Adipocyte (in vitro differentiated cells): ENCODE measurements at places on chromosomes 3 and 15.

DNA sequence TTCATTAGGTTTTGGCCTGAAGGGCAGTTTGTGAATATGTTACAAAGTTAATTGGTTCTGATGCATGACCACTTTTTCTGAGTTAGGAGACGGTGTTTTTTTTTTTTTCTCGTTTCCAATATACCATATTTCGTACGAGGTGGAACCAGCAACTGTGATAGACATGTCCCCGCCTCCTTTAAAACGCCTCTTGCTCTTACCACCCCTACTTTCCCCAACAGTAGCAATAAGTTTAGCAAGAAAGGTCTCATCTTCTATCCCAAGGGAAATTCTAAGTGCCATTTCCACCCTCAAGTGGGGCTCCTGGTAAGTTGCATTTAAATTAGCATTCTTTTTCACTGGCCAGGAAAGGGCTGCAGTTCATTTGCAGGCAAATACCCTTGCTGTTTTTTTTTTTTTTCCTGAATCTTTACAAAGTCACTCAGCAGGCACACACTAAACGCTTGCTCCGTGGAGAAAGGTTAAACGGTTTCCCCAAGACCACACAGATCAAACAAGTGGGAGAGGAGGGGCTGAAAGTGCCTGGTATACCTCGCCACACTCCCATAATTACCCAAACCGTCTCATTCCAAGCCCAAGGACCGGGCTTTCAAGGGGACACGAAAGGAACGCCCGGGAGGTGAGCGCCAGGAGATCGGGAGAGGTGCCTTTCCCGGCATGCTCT is 39.5 kb upstream of the MGA start:
- no peak for DNase-seq

DNA sequence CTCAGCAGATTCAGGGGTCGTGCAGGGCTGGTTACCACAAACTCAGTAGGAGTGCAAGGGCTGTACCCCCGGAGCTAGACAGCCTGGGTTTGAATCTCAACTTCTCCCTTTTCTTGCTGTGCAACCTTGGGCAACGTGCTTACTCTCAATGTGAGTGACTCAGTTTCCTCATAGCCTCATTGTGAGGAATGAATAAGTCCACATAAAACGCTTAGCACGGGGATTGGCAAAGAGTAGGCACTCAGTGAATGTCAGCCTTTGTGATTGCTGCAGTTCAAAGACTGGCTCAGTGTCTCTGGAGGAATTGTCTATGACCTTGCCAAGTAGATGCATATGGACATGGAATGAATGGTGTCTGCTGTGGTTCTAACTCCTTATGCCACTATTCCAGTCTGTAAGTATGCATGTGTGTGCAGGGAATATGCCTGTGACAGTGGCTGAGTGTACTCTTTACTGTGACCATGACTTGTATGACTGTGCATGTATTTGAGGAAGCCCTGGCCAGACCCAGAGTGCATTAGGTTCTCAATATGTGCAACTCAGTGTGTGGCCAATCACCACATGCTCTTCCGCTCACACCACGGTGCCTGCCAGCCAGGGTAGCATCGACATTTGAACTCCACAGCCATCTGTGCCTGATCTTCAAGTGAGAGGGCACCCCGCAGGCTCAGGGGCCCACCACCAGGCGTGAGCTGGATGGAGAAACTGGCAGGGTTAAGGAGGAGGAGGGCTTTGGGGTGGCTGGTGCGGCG is 900 bp upstream of the HYAL3 start:
- peak; percentile 61 for DNase-seq

DNA sequence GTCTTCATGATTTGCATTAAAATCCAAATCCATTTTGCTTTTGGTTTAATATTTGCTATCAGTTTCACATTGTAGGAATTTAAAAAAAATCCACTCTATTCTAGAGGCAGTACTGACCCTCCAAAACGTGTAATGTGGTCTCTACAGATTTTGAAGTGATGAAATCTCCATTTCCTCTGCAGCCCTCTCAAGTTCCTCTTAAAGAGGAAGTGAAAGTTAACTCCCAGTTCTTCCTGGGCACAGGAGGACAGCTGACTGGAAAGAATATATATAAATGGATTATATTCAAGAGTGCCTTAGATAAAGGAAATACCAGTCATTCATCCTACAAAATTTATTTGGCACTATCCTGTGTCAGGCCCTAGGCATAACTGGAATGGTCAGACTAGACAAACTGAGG is 83.5 kb upstream of the PLCL2 start:
- DNase-seq, result peak; percentile 21

- peak; percentile 35 for DNase-seq
These were observed 2.8 kb upstream of the RTP2 start for GRCh38 chr3:187705164-187705563.

- no peak for DNase-seq
These were observed at the start of gene CD86 for GRCh38 chr3:122055215-122055614. Gene CD86 (plus strand): TSS chr3:122055362. CDS start chr3:122055490, 128 bp downstream.

DNA sequence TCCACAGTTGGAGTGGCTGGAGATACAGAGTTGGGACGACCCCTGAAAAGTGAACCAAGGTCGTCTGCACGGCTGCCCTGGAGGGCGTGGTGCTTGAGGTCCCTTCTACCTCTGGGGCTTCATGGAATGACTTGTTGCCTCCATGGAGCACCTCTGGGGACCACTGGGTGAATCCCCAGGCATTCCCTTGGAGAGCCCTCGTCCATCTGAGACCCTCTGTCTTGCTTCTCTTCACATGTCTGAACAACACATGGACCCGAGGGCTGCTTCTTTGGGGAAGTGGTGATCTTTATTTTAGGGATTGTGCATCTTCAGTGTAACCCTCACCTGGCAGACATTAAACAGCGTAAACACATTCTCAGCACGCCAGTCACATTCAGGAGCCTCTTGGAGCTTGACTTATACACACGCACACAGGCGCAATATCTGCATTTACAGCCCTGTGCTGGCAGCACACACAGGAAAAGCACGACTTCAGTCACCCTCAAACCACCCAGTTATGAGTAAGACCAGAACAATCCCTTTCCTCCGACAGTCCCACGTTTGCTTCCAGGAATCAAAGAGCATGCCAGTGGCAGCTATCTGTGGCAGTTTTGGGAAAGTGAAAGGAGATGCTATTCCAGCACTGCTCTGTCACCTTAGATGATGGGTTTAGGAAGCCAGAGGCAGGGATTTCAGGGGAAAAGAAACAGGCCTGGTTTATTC is 12.6 kb downstream of the FAM107A start:
- peak; percentile 72 for DNase-seq

- DNase-seq, result peak; percentile 100
These were observed at the start of gene ACAA1 for GRCh38 chr3:38136777-38137614. Gene ACAA1 (minus strand): TSS chr3:38137127. CDS start chr3:38137035, 92 bp downstream.

DNA sequence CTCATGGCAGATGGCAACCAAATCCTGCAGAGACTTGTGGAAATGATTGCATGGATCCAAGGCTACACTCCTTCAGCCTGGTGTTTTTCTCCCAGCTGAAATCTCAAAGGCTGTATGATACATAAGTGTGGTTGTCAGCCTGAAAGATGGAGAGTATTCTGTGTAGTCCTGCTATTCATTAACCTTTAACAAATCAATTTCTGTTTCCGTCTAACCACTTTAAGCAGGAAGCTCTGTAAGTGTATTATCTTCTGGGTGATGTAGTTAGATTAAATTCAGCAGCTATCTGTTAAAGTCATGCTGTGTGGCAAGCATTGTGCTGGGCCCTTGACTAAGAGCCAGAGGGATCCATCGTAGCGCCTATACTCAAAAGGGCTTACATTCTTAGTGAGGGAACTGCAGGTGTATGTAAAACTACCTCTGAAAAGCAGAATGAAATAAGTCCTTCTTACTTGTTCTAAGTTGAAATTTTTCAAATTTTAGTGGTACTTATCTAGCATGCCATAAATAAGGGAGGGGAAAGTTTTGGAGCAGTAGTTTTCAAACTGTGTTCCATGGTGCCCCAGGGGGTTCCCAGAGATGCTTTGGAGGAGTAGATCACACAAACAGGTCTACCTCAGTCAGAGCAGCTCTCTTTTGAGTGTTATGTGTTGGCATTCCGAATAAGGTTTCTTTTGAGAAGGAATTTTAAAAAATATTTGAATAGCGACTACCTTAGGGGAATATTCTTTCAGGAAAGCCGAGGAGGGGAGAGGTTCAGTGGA is 28.9 kb downstream of the HACD3 start:
- DNase-seq, result no peak

DNA sequence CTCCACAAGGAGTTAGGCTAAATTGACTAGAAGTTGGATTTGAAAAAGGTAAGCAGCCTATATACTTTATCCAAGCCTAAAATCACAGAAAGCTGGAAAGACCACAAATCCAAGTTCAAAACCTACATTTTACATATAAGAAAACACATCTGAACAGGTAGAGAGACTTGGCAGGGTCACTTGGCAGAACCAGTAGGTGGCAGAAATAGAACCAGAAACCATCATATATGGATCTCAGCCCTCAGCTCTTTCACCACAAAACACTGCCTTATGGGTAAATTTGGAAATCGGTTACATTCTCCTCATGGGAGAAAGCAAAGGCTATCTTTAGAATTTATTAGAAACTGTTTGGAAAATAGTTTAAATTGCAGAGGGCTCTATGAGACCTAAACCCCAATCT is 44.2 kb downstream of the MKRN2 start:
- no peak for DNase-seq

- DNase-seq, result no peak
These were observed 1030.5 kb downstream of the FHIT start for GRCh38 chr3:60220768-60221167.

GRCh38 chr15:32887090-32887489 is 169.3 kb downstream of the GREM1 start:
- DNase-seq, result no peak

GRCh38 chr3:42184651-42185443 is 81.1 kb downstream of the CCK start:
- DNase-seq, result peak; percentile 74

- DNase-seq, result peak; percentile 12
These were observed 1017.2 kb downstream of the TUSC7 start for GRCh38 chr3:117726776-117727175.

DNA sequence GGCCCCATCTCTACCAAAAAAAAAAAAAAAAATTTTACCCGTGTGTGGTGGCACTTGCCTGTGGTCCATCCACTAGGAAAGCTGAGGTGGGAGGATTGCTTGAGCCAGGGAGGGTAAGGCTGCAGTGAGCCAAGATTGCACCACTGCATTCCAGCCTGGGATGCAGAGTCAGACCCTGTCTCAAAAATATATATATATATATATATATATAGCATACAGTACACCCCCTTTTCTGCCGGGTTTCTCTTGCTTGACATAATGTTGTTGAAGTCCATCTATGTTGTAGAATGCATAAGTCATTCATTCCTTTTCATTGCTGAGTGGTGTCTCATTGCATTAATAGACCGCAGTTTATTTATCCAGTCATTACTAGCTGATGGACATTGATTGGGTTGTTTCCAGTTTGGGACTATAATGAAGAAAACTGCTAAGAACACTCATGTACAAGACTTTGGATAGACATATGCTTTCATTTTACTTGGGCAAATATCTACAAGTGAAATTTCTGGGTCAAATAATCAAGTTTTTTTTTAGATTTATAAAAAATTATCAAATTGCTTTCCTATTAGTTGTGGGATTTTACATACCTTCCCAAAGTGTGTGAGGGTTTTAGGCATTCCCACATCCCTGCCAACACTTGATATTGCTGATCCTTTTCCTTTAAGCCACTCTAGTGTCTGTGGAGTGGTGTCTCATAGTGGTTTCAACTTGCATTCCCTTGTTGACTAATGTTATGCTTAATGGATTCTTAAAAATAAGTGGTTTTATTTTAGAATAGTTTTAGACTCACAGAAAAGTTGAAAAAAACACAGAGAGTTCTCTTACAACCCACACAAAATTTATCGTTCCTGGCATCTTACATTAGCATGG is 2.1 kb upstream of the PRR20G start:
- no peak for DNase-seq

GRCh38 chr15:66165856-66166255 is 87.7 kb downstream of the MEGF11 start:
- DNase-seq, result no peak

DNA sequence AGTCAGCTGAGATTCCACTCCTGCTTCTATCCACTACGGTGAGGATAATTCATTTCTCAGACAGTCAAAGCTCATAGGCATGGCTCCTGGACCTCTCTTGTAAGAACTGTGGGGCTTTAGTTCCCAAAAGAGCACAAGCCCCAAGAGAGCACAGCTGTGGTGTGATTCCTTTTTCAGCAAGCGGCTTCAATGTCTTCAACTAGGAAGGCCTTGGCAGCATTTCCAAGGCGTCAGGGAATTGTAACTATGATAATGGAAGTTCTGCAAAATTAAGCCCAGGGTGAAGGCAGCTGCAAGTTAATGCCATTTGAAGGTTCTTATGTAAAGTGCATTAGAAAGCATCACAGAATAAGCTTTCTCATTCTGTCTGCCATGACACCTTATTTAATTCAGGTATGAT is 657.1 kb downstream of the GRM7 start:
- DNase-seq, result no peak

DNA sequence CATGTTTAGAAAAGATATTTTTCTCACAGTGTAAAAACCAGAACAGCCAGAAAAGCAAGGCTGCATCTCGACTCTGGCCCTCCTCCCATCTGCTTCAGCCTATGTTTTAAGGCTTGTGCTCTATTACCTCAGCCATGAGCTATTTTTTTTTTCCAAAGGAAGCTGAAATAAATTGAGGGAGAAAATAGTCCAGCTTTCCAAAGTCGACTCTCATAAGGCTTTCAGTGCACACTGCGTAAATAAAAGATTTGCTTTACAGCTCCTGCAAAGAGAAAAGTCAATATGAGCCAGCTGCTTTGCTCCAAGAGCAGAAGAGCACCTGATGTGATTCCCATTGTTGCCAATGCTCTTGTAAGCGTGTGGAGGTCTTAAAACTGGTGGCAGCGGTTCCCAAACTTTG is 26.7 kb downstream of the SCG3 start:
- DNase-seq, result no peak

DNA sequence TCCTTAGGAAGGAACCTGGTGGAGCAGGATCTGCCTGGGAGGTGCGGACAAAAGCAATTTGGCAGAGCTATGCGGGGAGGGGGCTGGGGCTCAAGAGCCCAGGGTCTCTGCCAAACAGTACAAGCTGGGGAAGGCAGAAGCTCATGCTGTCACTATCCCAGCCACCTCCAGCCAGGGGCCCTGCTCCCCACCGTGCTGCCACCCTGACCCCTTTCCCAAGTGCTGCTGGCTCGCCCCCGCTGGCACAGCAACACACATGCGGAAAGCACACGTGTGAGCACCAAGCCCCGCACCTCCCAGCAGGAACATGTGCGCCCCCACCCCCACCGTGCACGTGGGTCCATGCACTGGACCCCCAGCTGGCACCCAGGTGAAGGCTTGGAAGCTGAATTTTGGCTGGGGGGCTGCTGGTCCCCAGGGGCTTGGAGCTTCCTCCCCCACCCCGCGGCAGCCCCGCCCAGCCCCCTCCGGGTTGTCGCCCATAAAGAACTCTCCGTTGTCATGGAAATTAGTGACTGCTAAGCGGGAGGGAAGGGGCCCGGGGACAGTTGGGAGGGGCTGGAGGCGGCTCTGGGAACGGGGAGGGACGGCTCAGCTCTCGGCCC is 742 bp downstream of the CAMKV start:
- no peak for DNase-seq
